Left ventricle myocardium superior (tissue), 1 donor: ENCODE measurements at places on chromosomes 3 and 15. TPM values are rescaled to one million over a fixed set of nuclear protein-coding genes. Genes with fewer than 3 reads are reported as not detected.

GRCh38 chr15:85580879-85581278, 200.5 kb downstream of the AKAP13 start:
- peak; percentile 53 for DNase-seq

DNA sequence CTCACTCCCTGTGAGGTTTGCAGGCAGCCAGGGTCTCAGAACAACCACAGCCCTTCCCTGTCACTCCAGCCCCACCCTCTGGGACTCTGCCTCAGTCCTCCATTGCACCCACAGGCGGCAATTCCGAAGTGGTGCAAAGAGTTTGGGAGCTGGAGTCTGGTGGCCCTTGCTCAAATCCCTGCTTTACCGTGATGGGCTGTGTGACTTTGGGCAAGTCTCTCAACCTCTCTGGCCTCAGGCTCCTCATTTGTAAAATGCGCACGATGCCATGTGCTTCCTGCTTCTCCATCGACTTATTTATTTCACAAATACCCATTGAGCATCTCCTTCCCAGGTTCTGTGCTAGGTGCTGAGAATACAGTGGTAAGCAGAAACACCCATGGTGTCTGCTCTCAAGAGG, 7.3 kb upstream of the ATP2B2 start:
- no peak for DNase-seq

GRCh38 chr3:10620833-10621082, 115.4 kb upstream of the ATP2B2 start:
- DNase-seq: no peak

DNA sequence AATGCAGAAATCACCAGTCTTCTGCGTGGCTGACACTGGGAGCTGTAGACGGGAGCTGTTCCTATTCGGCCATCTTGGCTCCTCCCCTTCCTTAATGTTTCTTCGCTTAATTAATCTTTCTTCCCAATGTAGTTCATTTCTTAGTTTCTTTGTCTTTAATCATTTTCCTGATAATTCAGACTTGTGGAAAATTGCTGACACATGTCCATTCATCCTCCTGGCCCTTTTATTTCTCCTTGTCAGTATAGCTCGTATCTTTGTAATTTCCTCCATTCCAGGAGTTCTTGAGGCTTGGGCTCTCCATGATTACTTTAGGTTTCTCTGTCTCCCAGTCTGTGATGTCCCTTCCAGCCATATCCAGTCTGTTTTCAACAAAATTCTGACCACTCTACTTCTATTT, 98.7 kb downstream of the UBE2E2 start:
- no peak for DNase-seq

GRCh38 chr15:69484837-69485236, 32.2 kb downstream of the RPLP1 start:
- DNase-seq: no peak

DNA sequence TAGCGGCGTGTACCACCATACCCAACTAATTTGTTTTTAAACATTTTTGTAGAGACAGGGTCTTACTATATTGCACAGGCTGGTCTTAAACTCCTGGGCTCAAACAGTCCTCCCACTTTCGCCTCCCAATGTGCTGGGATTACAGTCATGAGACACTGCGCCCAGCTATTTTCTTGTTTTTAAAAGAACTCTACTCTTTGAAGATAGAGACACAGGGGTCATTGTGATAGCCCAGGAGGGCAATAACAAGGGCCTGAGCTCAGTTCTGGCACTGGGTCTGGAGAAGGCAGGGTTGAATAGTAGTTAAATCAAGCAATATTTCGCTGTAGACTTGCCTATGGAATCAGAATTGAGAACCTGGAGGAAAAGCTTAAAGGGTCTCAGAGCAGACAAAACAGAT, 98.8 kb downstream of the ANP32A start:
- no peak for DNase-seq

DNA sequence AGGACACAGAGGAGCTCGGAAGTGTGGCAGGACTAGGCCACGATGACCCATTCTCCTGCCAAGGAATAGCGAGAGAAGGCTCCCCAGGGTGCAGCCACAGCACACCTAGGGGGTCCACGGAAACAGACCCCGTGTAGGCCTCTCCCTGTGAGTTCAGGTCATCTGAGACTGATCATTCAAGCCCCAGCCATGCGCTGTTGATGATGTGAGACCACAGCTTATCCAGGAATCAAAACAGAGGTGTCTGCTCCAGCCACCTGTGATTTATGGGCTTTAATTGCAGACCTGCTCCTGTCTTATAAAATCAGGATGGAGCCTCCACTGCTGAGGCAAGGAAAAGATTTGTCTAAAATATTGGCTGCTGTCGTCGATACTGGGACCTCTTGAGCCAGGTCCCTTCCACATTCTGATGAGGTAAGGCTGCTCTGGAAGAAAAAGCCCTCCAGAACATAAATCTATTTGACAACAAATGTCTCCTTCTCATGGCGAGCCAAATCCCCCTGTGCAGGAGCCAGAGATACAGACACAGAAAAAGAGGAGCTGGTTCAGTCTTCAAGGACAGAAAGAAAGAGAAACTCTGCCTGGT, 186.7 kb downstream of the TJP1 start:
- no peak for DNase-seq

DNA sequence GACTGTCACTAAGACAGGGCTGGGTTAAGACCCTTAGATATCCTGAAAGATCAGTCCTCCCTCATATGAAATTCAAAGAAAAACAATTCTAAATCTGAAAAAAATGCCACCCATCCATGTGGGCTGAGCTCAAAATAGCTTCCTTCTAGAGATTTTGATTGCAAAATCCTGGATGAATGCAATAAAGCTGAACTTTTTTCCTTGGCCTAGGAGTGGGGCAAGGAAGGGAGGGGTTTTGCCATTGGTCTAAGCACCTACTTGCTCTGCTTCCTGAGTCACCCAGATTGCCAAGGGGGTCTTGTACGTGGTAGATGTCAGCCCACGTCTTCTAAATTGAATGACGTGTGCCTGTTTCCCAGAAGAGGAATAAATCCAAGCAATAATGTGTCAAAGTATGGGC, 15.3 kb upstream of the SMAD3 start:
- DNase-seq: no peak

DNA sequence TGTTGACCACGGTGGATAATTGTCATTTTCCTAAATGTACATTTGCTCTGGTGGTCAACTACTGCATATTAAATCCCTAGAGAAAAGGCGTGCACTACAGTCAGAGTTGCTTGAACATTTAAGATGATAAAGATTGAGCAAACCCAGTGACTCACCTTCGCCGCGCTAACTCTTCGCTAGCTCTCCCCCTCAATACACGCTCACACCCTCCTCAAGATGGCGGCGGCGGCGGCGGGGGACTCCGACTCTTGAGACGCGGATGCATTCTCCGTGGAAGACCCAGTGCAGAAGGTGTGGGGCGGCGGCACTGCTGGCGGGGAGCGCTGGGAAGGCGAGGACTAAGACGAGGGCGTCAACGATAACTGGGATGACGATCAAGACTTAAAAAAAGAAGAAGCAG, 79.8 kb upstream of the PFN2 start:
- DNase-seq: no peak

- DNase-seq: no peak
Measured at GRCh38 chr3:186953011-186953487, 22.7 kb downstream of the ST6GAL1 start.

DNA sequence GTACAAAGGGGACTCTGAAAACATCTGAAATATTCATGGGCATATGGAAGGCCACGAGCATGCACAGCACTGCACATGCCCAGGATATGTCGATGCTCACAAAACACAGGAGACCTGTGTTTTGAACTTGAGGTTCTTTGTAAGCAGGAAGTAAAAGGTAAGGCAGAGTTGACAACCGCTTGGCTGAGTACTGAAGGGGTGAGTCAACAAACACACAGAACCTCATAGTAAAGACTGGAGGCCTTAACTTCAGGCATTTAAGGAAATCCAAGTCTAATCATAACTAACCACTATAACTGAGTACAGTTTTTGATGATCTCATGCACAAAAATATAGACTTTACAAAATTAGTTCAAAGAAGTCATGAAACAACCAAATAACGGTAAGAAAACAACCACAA, 80.6 kb downstream of the MYO9A start:
- DNase-seq: no peak

GRCh38 chr3:115828401-115828800, 205.1 kb downstream of the GAP43 start:
- no peak for DNase-seq

DNA sequence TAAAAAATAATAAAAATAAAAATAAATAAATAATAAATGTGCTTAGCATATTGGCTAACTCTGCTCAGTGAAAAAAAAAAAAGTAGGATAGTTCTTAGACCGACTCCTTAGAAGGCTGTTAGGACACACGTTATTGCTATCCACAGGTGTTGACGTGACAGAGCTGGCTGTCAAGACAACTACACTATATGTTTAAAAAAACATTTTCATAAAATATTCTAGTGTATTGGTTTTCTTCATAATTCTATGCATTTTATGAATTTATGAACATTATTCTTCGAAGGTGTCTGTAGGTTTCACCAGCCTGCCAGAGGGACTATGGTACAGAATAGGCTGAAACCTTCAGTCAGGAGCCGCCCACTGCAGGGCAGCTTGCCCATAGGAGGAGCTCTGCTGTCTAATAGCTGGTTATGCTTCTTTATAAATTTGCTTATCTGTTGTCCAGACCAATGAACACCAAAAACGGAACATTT, 9.2 kb downstream of the TM4SF1 start:
- DNase-seq: no peak

DNA sequence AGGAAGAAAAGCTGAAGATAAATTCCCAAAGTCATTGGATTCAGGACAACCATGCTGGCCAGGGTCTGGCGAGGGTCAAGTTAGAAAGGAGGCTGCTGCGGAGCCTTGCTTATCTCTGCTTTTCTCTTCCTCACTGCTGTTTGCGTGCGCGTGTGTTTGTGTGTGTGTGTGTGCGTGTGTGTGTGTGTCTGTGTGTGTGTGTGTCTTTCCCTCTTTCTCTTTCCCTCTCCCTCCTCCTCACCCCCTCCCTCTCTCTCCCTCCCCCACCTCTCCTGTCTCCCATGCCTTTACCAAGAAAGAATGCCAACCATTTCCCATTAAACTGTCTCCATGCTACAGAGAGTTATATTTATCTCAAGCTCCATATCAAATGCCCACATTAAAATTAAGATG, at the start of gene COLQ:
Gene COLQ (minus strand): TSS at position 134 of the 393 bp plus-strand sequence. CDS start 81 bp downstream, at position 53.
- no peak for DNase-seq

GRCh38 chr3:73492186-73492585, 132.6 kb downstream of the PDZRN3 start:
- DNase-seq: no peak

GRCh38 chr3:15512166-15512565, 9.3 kb downstream of the COLQ start:
- DNase-seq: peak; percentile 83

GRCh38 chr3:195609229-195609628, 25.5 kb upstream of the APOD start:
- no peak for DNase-seq

DNA sequence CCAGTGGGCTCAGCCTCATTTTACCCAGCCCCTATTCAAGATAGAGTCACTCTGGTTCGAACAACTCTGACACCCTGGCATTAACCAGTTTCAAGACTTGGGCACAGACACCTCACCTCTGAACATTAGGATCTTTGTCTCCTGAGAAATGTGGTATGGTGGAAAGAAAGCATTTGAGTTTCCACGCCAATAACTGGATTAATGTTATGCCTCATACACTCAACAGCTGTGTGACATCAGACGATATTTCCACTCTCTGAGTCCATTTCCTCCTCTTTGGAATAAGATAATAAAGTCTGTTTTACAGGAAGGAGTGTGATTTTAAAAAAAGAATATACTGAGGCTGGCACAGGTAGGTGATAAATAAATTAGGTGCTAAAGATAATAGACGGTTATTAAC, 121.3 kb upstream of the CHL1 start:
- DNase-seq: no peak

GRCh38 chr15:70495991-70496599, 267.3 kb downstream of the UACA start:
- DNase-seq: no peak

- DNase-seq: no peak
Measured at GRCh38 chr3:163821841-163822240, 1256.5 kb downstream of the SI start.

GRCh38 chr3:42014458-42014920, 52.6 kb upstream of the ULK4 start:
- DNase-seq: no peak

GRCh38 chr15:60699845-60700244, 220.9 kb upstream of the ICE2 start:
- no peak for DNase-seq

- no peak for DNase-seq
Measured at GRCh38 chr15:49888734-49889133, 230.3 kb downstream of the ATP8B4 start.

GRCh38 chr3:108472001-108472591, 38.3 kb downstream of the MYH15 start:
- no peak for DNase-seq

GRCh38 chr3:188187053-188187452, 33.1 kb downstream of the LPP start:
- DNase-seq: no peak

GRCh38 chr15:85745023-85745422, 49.7 kb downstream of the KLHL25 start:
- DNase-seq: no peak

DNA sequence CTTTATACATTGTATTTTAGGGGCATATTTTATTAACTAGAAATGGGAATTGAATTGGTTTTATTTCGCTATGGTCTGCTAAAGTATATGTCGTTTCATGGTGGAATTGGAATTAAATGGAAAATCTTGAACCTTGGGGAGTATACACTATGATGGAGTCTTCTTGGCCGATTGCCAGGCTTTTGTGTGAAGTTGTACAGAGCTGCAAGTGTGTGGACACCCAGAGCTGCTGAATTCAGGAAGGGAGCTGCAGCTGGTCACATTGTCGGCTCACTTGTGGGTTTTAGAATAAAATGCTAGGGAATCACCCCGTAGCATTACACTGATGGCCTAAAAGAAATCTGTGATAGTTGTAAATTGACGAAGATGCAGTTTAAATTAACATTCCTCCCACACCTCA, 35.1 kb downstream of the USP3 start:
- DNase-seq: no peak

FEZF2 gene
- not detected for total RNA-seq

RTP4 gene
- 1.0 TPM for total RNA-seq

HYKK gene
- total RNA-seq: 6.3 TPM

BNC1 gene
- 1.2 TPM for total RNA-seq

RTP1 gene
- total RNA-seq: not detected

CCDC9B gene
- total RNA-seq: 169 TPM

SERPINI2 gene
- not detected for total RNA-seq

ERICH6 gene
- total RNA-seq: not detected

STARD5 gene
- total RNA-seq: 1.8 TPM

ANKUB1 gene
- total RNA-seq: not detected

BHLHE40 gene
- 26.8 TPM for total RNA-seq

HTR3E gene
- total RNA-seq: not detected

CLDN16 gene
- total RNA-seq: not detected

DCUN1D1 gene
- 39.5 TPM for total RNA-seq

MAP1A gene
- total RNA-seq: 13.0 TPM

PAK6 gene
- total RNA-seq: 11.1 TPM

COL6A5 gene
- not detected for total RNA-seq

IQCF5 gene
- not detected for total RNA-seq

SAMMSON gene
- not detected for total RNA-seq

TMEM62 gene
- total RNA-seq: 11.6 TPM
